GM19239 (cell line): ENCODE measurements at places on chromosomes 1 and 21.

DNA sequence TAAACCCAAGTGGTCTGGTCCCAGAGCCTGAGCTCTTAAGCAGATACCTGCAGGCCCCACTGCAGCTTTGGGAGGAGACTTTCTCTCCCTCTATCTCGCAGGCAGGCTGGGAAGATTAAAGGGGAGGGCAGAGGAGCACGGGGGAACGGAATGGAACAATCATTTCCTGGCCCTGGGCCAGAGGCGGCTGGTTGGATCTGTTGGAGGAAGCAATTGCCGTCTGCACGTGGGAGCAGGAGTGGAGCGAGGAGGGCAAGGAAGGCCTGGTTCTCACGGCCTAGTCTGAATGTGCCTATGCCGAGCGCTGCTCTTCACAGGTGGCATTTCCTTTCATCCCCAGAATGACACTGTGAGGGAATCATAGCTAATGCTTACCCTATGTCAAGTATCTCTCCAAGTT is 23.7 kb downstream of the NKAIN1 start:
- DNase-seq: no peak

DNA sequence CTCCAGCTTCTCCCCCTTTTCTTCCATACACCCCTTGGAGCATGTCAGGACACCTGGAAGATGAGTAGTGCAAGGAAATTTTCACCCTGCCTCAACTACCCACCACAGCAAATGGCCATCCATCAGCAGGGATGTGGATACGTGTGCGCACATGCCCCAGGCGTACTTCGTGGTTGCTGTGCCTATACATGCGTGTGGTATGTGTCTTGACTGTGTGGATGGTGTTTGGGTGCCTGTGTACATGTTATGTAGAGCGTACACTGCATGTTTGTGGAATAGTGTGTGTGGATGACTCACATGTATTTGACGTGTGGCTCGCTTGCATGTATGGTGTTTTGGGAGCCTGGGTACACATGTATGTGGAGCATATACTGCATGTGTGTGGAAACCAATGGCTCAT is 158.5 kb downstream of the RRAGC start:
- DNase-seq: no peak

GRCh38 chr1:18687273-18687672 is 56.6 kb downstream of the PAX7 start:
- no peak for DNase-seq

DNA sequence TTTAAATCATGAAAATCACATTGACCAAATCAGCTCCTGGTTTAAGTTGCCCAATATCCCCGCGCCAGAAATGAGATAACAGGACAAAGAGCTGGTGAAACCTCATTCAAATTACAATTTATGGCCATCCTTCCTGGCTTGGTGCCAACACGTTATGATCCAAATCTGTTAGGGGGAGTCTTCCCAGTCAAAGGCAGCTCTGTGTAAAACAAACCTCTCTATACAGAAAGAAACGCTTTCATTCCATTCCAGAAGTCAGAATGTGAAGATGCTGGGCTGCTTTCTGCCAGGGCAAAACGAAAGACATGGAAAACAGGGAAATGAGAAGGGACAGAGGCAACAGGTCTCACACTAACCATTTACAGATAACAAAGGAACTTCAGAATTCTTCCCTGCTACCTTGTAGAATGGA is 53.5 kb upstream of the TIAM1 start:
- DNase-seq: no peak

DNA sequence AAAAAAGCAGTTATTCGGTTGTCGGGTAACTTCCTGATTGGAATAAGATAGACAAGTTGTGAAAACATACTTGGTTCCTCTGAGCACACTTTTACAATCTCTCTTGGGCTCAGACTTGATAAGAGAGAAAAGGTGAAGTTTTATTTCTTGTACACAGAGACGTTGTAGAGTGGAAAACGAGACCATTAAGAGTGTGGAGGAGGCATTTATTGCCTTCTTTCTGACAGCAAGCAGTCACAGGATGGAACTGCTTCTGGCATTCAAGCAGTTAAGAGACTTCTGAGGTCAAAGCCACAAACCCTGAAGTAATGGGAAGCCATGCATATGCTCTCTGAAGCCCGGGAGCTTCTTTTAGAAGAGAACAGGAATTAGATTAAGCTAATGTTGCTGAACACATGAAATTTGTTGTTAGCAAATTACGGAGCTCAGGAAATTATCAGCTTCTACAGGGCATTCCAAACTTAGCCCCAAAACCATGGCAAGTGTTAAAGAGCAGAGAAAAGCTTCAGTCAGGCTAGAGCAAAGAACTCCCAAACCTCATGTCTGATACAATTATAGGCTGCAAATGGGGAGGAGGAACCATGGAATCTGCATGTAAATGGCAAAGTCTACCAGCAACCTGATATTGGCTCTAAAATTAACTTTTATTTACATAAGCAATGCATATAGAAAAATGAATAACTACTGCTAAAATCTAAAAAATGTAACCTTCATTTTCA is 26.0 kb downstream of the S1PR1 start:
- DNase-seq: no peak

- DNase-seq: no peak
Observed at GRCh38 chr1:93437976-93438605, 9.8 kb upstream of the FNBP1L start.

DNA sequence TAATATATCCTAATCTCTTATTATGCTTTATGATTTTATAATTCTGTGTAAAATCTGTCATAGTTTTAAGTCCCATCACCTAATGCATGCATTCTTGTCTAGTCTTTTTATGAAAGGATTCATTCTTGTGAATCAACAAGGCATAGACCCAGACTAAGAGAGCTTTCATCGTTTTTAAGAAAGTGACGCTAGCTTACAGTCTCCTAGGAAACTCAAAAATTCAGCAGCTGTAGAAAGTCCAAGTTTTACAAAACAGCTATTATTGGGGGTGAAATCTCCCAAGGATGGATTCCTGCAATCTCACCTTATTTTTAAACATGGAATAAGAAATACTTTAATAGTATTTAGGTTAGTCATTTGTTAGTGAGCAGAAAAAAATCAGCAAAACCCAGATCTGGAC is 104.7 kb downstream of the NCAM2 start:
- no peak for DNase-seq

GRCh38 chr1:206909161-206909882 is 12.1 kb downstream of the IL24 start:
- no peak for DNase-seq
